ENCODE measurements at places on chromosomes 5 and 9.

DNA sequence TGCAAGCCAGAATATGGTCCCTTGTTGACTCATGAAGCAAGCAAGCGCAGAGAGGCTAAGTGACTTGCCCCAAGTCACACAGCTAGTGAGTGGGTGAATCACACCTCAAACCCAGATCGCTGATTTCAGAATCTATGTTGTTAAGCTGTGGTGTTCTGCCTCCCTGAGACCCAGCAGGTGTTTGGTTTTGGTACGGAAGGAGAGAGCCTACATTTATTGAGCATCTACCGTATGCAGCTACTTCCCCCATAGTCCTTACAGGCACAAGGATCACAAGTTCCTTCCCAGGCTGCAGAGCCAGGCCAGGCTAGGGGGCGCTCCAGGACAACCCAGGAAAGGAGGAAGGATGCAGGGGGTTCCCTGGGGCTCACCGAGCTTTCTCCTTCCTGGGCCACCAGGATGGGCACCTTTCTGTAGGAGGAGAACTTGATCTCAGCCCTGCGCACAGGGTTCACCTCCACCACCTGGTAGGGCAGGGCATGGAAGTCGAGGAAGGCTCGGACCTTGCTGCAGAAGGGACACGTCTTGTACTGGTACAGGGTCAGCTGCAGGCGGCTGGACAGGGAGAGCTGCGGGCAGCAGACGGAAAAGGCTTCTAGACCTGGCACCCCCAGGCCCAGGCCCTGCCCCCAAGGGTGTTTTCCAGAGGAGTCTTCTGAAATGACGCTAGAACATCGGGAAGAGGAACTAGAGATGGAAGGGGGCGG lies 2.5 kb downstream of the PTGES2 start:
- peak; percentile 33 for DNase-seq

DNA sequence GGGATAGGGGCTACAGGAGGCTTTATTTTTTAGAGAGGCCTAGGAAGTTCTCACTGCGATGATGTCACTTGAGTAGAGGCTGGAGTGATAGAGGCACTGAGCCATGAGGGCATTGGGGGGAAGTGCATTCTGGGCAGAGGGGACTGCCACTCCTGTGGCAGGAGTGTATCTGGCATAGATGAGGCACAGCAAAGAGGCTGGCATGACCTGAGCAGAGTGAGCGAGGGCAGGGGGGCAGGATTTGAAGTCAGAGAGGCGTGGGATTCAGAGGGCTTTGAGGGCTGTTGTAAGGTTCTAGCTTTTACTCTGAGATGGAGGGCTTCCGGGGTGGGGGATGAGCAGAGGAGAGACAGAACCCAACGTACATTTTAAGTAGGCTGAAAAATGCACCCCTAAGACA lies 91.9 kb upstream of the SH3PXD2B start:
- no peak for DNase-seq

DNA sequence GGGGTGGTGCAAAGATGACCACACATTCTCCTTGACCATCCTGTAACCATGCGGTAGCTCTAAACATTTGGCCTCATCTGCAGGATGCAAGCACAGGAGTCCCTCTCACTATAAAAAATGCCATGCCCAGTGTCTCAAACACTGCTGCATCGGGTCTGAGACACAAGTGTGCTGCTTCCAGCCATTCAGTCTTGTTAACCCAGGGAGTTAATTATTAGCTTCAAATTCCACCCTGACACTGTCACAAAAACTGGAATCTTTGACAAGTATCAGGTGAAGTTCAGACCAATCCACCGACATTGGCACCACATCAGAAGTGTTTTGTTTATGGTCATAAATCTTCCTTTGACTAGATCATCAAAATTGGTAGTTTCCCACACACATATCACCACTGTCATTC lies 119.1 kb upstream of the RASEF start:
- DNase-seq, result no peak

DNA sequence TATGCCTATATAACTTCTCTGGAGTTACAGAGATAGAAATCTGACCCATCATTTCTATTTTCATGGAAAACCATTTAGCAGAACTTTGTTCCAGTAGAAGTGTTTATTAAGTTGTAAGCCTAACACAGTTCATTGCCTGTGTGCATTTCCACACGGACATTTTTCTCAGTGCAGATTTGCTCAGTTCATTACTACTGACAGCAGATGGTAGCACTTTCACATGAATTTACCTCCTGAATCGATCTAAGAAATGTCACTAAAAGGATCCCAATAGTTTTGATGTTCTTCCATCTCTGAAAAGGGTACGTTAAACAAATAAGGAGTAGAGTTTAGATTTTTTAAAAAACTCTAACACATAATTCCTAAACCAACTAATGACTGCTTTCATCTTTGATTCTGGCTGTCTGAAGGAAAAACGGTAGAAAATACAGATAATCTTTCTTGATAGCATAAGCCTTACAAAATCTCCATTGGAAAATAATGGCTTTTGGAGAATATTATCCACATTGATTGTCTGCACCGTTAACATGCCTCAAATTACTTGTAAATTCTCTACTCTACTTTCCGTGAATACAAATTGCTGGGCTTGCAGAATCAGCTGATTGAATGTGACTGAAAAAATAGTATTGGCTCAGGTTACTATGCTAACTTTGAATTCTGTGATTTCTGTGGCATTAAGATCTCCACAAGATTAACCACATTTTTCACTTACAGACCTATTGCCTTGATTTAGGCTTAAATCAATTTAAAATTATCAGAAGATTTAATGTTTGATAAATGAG lies 33.1 kb downstream of the RPS23 start:
- DNase-seq, result no peak

GRCh38 chr5:174223355-174223754 lies 177.8 kb downstream of the NSG2 start:
- DNase-seq, result no peak

DNA sequence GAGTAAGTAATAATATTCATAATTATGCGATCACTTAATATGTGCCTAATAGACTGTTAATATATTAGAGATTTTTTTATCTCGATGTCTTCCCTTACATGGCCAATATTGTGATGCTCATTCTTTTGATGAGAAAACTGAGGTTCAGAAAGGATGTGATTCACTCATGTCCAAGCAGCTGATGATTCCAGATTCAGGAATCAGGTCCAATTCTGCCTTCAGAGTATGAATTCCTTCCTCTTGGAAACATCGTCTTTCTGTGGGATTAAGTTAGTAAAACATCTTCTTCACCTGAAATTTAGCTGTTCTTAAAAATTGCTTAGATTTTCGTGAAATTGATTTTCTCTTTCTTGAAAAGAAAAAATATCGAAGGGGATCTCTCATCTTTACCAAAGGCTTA lies 242.5 kb upstream of the RFX3 start:
- no peak for DNase-seq

- DNase-seq, result no peak
Observed at GRCh38 chr5:12985142-12985541, 959.3 kb downstream of the DNAH5 start.

DNA sequence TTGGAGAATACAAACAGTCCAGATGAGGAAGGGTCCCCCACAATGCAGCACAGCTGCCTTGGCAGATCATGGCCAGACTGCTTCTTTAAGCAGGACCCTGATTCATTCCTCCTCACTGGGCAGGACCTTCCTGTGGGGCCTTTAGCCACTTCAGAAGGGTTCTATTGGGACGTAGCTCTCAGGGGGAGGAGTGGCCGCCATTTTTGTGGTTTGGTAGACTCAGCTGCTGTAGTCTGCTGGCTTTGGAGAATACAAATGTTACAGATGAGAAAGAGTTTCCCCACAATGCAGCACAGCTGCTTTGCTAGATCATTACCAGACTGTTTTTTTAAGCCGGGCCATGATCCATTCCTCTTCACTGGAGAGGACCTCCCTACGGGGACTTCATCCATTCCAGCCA lies 57.4 kb downstream of the TMEM38B start:
- DNase-seq, result no peak

GRCh38 chr9:129500161-129500862 lies 120.6 kb downstream of the C9orf50 start:
- no peak for DNase-seq

DNA sequence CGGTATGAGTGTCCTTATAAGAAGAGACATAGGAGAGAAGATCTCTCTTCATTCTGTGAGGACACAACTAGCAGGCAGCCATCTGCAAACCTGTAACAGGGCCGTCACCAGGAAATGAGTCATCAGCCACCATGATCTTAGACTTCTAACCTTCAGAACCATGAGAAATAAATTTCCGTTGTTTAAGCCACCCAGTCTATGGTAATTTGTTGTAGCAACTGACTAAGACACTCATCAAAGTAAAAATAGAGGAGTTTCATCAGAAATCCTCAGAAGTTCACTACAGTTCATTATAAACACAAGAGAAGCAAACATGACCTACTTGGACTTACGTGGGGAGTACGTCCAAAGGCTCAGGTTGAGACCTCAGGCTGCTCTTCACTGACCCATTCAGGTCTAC lies 357.7 kb downstream of the SEMA5A start:
- DNase-seq, result no peak

DNA sequence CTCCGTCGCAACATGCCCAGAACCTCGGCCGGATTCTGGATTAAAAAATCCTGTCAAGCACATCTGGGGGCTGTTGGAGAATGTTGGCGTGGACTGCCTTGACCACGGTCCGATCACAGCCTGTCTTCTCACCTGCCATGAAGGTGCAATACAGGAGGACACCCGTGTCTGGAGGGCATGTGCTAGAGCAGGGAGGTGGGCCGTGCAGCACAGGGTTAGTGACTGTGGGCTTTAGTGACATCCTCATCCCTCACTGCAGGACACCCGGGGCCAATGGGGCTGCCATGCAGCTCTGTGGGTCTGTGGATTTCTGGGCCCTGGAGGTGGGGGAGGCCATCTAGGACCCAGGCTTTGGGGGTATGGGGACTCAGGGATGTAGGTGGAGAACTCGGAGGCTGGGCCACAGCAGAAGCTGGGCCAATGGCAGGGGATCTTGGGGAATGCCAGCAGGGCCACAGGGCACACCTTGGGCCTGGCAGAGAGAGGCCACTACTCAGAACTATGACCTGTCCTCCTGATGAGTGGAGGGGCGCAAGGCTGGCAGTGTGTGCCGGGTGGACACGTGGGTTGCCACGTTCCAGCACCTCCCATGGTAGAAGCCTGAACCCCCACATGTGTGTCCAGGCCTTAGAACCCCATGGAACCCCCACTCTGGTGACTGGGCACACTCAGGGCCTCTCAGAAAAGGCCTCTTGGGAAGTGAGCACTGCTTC lies 23.3 kb downstream of the ZDHHC11B start:
- DNase-seq, result no peak
